ENCODE measurements at places on chromosomes 3 and 15.

- DNase-seq, result no peak
Observed at GRCh38 chr15:64686130-64686735, 89.2 kb downstream of the RBPMS2 start.

DNA sequence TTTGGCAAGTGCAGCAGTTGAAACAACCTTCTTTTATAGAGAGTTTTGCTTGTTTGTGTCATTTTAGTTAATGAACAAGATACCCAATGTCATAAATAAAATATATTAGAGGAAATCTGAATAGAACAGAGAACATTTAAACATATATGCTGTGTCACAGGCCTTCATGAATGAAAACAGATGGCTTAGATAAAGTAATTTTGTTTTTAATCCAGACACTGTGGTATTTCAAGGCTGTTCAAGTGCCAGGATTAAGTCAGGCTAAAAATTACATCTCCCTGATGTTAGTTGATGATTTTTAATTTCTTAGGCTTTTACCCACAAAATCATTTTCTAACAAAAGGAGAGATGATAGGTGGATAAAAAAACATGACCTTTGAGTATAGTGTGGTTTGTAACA is 4.9 kb upstream of the ACKR4 start:
- DNase-seq, result no peak

DNA sequence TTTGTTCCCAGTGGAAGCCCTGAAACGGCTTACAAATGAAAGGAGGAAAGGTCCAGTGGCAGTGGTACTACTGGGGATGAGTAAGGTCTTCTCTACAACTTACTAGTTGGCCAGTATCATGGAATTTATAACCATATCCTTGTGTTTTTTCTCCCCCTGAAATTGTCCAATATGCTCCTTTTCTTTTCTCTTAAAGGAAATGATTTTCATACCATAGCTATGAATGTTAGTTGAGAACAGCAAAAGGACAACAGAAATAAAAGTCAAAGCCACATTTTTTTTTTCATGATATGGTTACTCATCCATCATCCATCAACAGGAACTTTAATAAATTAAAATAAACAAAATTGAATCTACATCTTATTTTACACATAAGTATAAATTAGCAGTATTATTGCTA is 450.4 kb downstream of the MFSD1 start:
- DNase-seq, result no peak

DNA sequence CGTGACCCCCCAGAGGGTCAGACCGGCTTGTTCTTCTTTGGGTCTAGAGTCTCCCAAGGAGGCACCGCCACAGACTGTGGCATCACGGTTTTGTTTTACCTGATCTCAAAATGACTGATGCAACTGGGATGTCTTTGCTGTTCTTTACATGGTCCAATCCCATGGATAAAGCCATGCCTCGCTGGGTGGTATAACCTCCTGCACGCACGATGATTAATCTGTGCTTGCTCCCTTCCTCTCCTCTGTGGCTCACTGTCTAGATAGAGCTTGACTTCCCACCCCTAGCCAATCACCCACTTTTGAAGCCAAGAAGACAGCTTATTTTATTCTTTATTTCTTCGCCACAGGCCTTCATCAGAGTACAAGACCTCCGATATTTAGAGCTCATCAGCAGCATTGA is 36.6 kb upstream of the RHO start:
- no peak for DNase-seq

DNA sequence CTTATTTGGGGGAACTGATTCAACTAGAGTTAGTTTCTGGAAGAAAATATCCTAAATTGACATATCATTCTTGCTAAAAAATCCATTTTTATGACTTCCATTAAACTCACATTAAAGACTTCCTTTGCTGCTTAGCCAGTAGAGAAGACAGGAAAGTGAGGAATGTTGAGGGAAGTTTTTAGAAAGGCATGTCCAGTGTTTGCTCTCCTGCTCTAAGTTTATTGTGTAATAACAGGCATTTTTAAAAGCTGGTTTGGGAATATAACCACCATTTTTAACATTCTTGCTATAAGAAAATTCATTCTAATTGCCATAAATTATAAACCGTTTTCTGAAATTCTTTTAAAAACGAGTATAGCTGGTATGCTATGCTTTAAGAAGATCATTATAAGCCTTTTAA is 428.0 kb downstream of the RAP2B start:
- no peak for DNase-seq

All from nucleus accumbens (tissue), 56 donors.